ENCODE measurements at places on chromosomes 11 and 22.

GRCh38 chr22:43479301-43479950 lies 67.6 kb downstream of the MPPED1 start:
- DNase-seq, result no peak

DNA sequence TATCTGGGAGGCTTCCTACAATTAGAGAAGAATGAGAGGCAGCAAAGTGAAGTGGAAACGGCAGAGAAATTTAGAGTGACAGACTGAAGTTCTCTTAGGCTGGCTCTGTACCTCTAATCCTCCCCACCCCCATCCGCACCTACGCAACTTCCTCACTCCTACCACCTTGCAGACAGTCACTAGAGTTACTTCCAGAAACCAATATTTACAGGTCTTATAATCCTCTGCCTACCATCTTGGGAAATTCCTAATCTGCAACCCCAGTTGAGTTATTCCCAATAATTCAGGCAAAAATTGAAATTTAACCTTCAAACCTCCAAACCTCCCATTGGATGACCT lies 71.7 kb downstream of the PAK1 start:
- DNase-seq, result no peak

DNA sequence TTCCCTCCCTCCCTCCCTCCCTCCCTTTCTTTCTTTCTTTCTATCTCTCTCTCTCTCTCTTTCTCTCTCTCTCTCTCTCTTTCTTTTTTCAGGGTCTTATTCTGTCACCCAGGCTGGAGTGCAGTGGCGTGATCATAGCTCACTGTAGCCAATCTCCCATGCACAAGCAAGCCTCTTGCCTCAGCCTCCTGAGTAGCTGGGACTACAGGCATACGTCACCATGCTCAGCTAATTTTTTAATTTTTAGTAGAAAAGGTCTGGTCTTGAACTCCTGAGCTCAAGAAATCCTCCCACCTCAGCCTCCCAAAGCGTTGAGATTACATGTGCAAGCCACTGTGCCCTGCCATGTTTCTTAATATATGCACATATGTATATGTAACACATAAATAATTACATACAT lies 19.0 kb downstream of the TSKU start:
- DNase-seq, result no peak

- DNase-seq, result peak; percentile 70
Measured at GRCh38 chr22:41512421-41513194, 31.7 kb downstream of the POLR3H start.

GRCh38 chr11:73379189-73379880 lies 3.1 kb downstream of the RELT start:
- no peak for DNase-seq

- DNase-seq, result no peak
Measured at GRCh38 chr11:134597452-134597851, 185.4 kb upstream of the B3GAT1 start.

DNA sequence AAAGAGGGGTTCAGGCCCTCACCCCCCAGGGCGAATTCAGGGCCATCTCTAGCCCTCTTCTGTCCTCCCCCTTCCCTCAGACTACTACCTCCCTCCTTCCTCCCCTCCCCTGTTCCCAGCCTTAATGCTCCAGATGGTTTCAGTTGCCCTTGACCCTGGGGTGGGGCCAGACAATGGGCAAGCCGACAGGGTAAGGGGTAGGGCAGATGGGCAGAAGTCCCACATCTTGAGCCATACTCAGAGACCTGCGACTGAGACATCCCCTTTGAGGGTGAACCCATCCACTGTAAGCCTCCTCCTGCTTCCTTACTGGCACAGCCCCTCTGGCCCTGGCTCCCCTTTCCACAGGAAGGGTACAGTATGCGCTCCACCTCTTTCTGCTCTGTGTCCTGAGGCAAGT lies 1.9 kb downstream of the RHBDD3 start:
- no peak for DNase-seq

GRCh38 chr11:58259983-58260382 lies 8.1 kb downstream of the OR10W1 start:
- DNase-seq, result no peak
